IMR-90 (cell line): ENCODE measurements at places on chromosomes 13 and 19.

- DNase-seq = no peak
Measured at GRCh38 chr19:4449022-4449638, 8.5 kb downstream of the UBXN6 start.

- no peak for DNase-seq
Measured at GRCh38 chr19:22427547-22427946, 5.4 kb upstream of the ZNF98 start.

GRCh38 chr13:93066187-93066586, 160.4 kb upstream of the GPC6 start:
- peak; percentile 91 for DNase-seq

DNA sequence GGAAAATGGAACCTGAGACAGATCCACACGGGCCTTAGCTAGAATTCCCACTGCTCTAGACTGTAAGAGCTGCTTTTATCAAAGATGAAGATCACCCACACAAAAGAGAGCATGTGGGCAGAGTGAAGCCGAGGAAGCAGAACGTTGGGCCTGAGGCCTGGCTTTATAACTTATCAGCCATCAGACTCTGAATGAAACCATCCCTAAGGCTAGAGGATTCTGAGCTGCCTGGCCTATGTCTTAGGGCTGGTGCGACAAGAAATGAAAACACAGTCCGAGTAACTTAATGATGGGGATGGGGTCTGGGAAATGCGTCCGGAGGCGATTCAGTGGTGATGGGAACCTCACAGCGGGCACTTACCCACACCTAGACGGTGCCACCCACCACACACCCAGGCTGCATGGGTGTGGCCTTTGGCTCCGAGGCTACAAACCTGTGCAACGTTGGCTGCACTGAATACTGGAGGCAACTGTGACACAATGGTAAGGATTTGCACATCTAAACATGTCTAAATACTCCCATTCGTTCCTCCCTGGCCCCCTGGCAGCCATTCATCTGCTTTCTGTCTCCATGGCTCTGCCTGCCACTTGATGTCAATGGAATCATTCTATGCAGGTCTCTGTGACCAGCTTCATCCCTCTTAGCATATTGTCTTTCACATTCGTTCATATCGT, 62.0 kb downstream of the SLC15A1 start:
- no peak for DNase-seq

DNA sequence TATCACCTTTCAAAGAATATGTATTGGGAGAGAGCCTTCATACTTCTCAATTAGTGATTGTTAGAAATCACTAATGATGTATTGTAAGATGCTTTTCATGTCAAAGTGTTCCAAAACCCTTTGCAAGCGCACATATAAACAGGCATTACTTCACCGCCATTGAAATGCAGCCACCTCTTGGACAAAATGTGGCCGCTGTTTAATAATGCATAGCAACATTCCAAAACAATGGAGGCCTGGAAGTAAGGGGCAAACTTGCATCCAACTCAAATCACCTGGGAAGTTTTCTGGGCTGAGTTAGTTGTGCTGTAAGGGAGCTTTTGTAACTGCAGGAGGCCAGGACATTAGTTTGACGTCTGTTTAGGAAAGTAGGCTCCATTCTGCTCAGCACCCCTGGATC, 438.1 kb downstream of the FGF9 start:
- no peak for DNase-seq

DNA sequence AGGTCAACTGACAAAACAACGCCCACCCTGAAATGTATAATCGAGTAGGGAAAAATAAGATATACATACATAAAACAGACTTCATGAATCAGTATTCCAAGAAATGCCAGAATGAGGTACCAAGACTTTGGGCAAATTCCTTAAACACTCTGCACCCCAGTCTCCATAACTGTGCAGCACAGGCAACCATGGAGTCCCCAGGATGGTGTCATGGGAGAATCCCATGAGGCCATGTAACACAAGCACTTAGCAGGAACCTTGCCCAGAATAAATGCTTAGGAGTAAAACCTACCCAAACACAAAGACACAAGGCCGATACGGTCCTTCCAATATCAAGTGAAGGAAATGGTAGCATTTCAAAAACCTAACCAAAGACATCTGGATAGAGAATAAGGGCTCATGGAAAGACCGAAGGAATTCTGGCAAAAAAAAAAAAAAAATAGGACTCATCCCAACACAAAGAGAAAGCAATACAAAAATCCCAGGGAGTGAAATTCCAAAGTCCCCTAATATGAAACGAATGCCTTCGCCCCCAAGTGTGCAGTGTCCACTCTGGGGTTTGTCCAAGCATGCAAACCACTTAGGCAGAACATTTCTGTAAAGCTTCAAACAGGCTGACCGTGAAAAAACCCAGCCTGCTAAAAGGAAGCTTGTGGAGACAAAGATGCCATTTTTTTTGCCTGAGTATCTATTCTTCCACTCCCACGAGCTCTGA, 11.1 kb downstream of the ZC3H4 start:
- DNase-seq = no peak

DNA sequence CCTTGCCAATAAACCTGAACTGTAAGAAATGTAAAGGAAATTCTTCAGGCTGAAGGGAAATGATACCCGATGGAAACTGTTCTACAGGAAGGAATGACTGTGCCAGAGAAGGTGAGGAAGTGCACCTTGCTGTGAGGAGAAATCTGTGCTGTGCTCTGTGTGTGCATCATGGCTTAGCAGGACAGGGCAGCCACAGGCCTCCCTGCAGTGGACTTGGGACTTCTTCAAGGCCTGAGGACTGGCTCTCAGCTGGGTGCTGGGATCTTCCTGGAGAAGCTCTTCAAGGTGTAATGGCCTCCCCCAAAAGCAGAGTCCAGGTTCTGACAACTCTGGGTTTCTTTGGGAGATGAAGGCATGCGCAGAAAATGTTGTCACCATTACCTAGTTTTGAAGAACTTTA, 145.1 kb downstream of the UQCRFS1 start:
- DNase-seq = no peak

GRCh38 chr19:45798995-45799517, 6.4 kb upstream of the DMWD start:
- DNase-seq = peak; percentile 83

DNA sequence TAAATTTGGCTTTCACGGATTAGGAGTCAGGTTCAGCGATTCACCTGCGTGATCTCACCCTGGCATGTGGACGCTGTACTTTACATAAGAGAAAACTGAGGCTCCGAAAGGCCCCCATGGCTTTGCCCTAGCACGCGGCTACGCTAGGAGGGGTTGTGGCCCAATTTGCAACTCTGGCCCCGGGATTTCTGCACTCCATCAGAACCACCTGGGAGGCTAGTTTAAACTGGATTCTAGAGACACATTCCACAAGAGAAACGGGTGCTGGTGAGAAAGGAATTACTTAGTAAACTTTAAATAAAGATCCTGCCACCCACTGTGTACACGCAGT, 6.2 kb downstream of the BCL3 start:
- no peak for DNase-seq

DNA sequence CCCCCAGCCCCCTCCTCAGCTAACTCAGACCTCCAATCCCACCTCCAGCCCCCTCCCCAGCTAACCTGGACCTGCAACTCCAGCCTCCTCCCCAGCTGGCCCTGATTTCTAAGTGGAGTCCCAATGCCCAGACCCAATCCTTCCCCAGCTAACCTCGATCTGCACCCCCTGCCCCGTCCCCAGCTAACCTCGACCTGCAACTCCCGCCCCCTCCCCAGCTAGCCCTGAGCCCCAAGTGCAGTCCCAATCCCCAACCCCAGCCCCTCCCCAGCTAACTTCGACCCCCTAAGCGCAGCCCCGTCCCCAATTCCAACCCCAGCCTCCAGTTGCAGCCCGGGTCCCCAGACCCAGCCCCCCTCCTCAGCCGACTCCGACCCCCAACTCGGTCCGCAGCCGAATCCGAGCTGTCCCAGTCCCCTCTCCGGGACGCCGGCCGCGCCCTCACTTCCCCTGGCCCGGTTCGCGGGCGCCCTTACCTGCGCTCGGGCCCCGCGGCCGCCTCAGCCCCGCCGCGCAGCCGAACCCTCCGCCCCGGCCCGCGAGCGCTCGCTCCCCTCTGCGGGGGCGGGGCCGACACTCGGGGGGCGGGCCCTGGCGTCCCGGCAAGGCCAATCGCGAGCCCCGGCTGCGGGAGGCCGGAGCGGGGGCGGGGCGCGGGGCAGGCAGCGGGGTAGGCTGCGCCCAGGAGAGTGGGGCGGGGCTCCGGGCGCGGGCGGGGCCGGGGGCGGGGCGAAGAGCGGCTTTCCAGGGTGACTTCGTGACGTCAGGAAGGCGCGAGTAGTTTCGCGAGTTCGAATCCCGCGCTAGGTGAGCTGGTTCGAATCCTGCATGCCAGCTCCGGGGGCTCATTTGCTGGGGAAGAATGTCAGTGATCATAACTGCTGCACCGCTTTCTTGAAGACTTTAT, at the start of gene GNG7:
Gene GNG7 (minus strand): TSS at position 525 of the 907 bp plus-strand sequence. CDS start 182,006 bp downstream, outside the sequence.
- DNase-seq = peak; percentile 61

DNA sequence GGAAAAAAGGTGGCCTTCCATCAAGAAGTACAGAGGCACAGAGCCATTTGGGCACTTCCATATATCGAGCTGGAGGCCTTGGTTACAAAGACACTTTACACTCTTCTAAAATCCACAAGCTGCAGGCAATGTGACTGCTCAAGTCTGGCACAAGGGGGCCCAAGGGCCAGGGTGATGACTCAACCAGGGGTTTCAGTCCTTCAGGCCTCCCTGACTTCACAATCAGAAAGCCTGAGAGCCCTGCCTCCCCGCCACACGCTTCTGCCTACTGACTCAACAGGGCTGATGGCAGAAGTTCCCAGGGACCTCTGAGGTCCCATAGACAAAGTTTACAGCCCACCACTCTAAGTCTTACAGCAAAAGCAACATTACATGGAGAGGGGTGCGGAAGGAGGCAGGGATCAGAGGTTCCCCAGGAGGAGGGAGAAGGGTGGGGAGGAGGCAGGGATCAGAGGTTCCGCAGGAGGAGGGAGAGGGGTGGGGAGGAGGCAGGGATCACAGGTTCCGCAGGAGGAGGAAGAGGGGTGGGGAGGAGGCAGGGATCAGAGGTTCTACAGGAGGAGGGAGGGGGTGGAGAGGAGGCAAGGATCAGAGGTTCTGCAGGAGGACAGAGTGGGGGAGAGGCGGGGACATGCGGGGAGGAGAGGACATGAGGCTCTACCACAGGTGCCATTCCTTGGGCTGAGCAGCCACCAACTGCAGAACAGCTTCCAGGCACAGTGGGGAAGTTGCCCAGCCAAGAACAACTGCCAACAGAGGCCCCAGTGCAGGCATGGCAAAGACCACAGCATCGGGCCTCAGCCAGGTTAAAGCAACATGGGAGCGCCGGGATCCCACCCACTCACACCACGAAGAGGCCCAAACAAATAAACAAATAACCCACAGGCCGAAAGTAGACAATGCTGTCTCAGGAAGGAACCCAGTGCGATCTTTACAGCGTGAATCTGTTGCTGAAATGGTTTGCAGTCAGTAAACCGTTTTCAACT, 52.0 kb downstream of the SLC7A1 start:
- peak; percentile 60 for DNase-seq

GRCh38 chr19:11418094-11418548, 993 bp downstream of the RGL3 start:
- no peak for DNase-seq

- DNase-seq = no peak
Measured at GRCh38 chr19:8902520-8902919, 70.3 kb downstream of the MBD3L1 start.

DNA sequence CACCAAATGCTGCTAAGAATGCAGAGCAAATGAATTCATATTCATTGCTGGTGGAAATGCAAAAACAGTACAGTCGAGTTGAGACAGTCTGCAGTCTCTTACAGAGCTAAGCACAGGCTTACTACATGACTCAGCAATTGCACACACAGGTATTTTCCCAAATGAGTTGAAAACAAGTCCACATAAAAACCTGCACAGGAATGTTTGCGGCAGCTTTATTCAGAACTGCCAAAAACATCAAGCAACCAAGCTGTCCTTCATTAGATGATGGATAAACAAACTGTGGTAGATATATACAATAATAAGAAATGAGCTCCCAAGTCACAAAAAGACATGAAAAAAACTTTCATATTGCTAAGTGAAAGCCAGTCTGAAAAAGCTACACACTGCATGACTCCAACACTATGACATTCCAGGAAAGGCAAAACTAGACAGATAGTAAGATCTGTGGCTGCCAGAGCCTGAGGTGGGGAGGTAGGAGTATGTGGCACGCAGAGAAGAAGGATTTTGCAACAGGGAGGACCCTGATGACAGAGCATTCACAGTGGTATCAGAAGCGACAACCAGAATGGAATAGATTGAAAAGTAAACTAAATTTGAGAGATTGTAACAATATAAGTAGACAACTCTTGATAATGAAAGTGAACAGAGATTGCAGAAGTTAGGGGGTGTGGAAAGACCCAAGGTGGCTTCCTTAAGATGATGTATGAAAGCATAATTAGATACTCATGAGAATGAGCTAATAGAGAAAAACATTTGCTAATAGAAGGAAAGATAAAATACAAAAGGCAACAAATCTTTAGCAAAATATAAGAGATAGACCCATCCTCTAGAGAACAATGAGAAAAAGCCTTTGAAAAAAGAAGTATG, 52.7 kb downstream of the TSC22D1 start:
- DNase-seq = peak; percentile 79

DNA sequence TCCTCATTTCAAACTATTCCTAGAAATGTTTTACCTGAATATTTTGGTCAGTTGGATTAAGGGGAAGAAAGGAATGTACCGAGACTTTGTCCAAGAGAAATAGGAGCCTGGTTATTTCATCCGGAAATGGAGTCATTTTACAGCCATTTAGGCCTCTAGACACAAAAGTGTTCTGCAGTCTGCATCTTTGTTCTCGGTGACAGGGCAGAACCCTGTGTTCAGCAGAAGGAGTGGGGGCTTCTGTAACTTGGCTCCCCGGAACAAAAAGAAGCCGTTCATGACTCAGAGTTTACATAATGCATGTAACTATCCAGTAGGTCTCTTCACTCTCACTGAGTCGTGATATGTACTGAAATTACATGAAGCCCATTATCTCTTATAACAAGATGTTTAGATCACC, 21.6 kb upstream of the FNDC3A start:
- peak; percentile 51 for DNase-seq

DNA sequence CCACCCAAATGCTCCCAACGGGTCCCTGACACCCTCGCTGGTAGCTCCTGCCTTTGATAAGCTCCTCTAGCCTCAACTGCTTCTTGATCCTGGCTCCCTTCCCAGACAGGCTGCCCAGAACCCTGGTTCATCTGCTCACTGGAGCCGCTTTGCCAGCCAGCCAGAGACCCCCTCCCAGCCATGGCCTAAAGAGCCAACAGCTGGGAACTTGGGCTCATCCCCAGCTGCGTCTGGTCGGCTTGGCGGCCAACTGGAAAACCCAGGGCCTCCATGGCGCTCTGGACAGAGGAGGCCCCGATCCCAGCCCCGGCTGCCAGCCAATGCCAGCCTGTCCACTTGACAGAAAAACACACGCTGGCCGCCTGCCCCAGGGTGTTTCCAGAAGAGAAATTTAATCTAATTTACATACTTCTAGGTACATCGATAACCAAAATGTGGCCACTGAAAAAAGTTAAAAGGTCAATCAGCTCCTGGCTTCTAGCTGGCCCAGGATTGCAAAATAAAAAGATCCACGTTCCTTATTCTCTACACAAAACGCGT, 3.0 kb upstream of the AKAP8L start:
- no peak for DNase-seq

GRCh38 chr19:4454747-4455718, 2.6 kb downstream of the UBXN6 start:
- peak; percentile 62 for DNase-seq
